ENCODE measurements at places on chromosomes 11 and 22.

DNA sequence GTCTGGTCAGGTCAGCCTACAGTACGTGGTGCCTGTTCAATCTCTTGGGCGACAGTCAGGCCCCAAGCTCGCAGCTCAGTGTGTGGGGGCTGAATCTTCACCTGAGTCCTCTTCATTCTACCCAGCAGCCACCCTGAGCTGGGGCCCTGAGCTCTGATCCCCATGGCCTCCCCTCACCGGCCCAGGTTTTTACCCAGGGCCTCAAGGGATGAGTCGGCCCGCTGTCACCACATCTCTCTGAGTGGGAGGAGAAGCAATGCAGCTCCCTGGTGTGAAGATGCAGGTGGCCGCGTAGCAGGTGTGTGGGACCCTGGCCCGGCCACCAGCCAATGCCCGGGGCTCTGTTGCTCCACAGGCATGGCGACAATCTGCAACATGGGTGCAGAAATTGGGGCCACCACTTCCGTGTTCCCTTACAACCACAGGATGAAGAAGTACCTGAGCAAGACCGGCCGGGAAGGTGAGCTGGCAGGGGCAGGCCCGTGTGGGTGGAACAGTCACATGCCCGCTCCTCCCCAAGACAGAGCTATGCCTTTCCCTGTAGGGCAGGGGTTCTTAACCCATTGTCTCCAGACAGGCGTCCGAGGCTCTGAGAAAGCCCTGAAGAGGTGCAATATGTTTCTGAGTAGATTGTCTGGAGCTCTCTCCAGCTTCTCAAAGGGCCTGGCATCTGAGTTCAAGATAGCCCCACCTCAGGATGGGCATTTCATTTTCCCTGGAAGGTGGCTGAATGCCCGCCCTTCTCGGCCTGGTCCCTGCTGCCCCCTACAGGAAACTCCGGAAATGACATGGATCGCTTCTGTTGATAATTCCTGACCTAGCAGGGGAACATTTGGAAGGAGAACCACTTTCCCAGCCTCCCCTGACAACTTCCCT, 26.9 kb downstream of the POLR3H start:
- DNase-seq: peak; percentile 54

DNA sequence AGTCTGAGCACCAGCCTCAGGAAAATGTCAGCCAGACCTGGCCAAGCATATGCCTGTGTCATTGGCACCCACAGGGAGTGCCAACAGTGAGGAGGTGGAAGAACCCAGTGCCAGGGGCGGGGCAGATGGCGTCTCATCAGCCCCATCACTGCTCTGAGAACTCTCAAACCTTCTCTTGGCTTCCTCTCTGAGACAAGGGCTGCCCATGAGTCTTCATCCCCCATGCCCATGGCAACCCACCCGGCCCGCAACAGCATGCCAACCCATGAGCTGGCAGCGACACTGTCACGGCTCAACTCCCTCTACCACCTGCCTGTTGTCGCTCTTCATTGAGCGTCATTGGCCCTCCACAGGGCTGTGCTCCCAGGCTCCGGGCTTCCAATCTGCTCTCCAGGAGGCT, 340.5 kb downstream of the BUD13 start:
- no peak for DNase-seq

DNA sequence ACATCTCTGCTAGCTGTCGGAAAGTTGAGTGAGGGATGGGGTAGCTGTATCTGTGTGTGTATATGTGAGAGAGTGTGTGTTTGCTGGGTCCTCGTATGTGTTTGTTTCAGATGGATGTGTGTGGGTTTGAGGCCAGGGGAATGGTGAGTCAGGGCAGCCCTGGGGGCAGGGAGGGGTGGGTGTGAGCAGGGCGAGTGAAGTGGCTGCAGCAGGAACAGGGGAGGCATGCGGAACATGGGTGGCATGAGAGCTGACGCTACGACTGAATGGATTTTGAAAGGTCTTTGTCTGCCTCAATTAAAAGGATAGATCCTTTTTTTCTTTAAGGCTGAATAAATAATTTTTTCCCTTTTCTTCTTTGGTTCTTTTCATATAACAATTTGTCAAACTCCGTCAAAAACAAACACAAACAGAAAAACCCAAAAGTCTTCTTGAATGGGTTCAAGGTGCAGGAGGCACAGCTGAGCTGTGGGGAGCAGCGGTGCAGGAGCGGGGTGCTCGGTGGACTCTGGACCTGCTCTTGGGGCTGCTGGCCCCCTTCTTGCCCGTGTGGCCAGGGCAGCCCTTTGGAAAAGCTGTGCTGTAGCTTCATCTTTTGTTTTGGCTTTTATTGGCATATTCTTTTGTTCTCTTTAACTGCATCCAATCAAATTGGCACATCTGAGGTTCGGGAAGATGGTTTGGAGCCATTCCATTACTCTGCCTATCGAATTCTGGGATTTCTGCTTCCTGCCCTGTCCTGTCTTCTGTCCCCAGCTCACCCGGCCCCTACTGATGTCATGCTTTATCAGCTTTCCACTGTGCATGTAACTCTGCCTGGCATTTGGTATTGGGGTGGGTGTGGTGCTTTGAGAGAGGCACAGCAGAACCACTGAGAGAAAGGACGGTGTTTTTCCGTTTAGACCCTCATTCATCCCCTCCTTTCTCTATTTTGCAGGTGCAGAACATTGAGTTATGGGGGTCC, 80.1 kb downstream of the ADAMTS15 start:
- DNase-seq: no peak

DNA sequence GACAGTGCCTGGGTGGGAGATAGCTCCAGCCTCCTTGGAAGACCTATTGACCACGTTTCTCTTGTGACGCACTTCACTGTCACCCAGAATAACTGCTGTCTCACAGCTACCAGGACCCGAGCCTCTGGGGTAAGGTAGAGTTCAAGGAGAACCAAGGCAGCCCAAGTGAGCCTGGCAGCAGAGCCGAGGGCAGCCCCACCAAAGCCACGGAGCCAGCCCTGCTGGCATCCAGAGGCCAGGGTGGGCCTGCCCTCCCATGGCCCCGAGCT, 32.8 kb downstream of the RSPH14 start:
- DNase-seq: no peak

- DNase-seq: no peak
Observed at GRCh38 chr11:72548463-72548862, 114.1 kb upstream of the CLPB start.

GRCh38 chr22:39482768-39483167, 19.3 kb upstream of the MIEF1 start:
- no peak for DNase-seq

GRCh38 chr22:44411226-44412135, 86.6 kb downstream of the RTL6 start:
- DNase-seq: no peak

DNA sequence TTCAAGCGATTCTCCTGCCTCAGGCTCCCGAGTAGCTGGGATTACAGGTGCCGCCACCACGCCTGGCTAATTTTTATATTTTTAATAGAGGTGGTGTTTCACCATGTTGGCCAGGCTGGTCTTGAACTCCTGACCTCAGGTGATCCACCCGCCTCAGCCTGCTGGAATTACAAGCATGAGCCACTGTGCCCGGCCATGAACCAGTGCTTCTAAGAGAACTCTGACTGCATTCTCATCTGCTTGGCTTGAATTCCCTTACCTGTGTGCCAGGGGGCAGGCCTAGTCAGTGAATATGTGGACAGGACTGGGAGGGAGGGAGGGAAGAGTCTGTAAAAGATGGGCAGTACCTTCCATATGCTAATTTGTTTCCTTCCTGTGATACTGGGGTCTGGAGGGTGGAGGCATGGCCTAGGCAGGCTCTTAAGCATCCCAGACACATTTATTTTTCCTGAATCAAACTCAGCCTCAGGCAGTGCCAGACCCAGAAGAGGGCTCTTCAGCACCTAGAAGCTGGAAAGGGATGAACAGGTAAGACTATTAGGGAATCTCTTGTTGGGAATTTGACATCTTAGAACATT, 6.6 kb downstream of the RPS25 start:
- no peak for DNase-seq

GRCh38 chr22:49297871-49298721, 529.6 kb downstream of the BRD1 start:
- DNase-seq: no peak

DNA sequence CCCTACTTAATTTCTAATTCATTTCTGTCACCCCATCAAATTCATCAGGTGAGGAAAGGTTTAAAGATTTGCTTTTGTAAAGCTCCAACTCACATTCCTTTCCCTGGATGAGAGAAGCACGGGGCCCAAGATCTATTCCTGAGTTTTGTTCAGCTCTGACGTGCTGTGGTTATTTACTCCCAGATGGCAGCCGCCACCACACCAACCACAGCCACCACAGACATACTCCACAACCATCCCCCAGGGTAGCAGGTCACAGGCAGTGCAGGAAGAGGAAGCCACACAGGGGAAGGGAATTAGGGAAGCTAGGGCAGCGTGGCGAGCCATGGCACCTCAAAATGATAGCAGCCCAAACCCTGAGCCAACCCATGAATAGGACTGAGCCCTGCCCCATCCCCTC, 63.5 kb upstream of the CSNK2A3 start:
- DNase-seq: no peak

- no peak for DNase-seq
Observed at GRCh38 chr22:48104766-48105165, 1342.3 kb downstream of the TBC1D22A start.
